ENCODE measurements at places on chromosomes 1 and 21.

DNA sequence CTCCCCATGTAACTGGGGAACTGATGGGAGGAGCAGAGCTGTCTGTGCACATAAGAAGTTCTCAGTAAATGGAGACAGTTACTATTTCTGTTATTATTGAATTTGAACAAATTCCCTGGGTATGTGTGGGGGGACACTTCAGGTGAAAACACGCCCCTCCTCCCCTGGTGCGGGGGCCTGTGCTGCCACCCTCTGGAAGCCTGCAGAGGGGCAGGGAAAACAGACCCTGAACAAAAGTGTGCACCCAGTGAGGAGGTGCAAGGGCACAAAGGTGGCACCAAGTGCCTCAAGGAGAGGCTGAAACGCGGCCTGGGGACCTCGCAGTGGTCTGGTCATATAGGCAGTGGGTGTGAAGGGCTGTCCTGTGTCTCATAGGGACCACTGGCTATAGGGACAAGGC lies 18.2 kb upstream of the NADK start:
- DNase-seq: peak; percentile 28

DNA sequence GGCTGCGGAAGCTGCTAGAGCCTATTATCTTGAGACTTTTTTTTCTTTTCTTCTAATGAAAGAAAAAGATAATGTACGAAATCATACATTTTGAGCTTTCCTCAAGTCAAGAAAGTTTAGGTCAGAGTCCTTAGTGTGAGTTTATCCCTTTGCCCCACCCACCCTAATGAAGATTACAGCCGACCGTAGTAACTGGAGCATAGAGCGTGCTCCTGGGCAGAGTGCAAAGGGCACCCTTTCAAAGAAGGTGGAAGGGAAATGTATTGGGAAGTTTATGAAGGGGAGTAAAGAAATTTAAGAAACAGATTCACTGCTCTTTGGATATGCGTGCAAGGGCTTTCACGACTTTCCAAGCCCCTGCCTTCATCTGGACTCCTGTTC lies 17.2 kb downstream of the GNG12 start:
- no peak for DNase-seq

GRCh38 chr1:57881639-57882038 lies 457.8 kb upstream of the DAB1 start:
- no peak for DNase-seq

GRCh38 chr1:216997831-216998230 lies 274.6 kb upstream of the ESRRG start:
- DNase-seq: no peak

DNA sequence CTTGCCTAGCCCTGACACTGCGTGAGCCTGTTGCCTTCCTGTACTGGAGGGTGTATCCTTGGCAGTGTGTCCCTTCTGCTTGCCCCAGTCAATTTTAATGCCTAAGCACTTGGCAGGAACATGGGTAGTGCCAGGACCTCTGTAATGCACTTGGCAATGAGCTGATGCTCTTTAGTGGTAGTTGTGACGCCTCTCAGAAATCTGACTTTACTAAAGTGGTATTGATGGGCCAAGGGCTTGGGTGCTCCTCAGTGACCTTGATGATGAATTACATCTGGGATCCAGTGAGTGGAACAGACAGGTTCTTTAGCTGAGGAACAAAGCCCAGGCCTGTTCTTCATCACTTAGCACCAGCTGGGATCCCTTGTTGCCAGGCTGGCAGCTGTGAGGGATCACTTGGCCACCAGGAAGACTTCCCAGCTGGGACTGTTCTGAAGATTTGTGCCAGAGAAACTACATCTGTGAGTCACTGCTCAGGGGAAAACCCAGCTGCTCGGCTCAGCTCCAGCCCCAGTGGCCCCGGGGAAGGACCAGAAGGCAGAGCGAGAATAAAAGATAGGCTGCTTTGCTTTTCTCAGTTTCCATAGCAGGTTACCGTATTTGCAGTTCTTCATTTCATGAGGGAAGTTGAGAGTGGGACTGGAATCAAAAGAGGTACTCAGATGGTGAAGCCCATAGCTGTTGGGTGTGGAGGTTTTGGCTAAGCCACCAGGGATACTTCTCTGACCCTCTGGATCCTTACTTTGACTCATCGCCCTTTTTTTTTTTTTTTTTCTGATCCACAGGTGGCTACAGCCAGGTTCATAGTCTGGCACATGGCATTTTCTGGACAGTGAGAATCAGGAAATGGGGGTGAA lies 28.5 kb upstream of the KCNA2 start:
- peak; percentile 71 for DNase-seq

GRCh38 chr1:64172458-64172983 lies 30.9 kb upstream of the UBE2U start:
- DNase-seq: no peak

- DNase-seq: no peak
Measured at GRCh38 chr1:23514111-23514679, 16.8 kb downstream of the E2F2 start.

- DNase-seq: no peak
Measured at GRCh38 chr1:42937836-42938644, 20.6 kb downstream of the SLC2A1 start.

GRCh38 chr1:163771637-163772036 lies 449.9 kb downstream of the NUF2 start:
- no peak for DNase-seq

DNA sequence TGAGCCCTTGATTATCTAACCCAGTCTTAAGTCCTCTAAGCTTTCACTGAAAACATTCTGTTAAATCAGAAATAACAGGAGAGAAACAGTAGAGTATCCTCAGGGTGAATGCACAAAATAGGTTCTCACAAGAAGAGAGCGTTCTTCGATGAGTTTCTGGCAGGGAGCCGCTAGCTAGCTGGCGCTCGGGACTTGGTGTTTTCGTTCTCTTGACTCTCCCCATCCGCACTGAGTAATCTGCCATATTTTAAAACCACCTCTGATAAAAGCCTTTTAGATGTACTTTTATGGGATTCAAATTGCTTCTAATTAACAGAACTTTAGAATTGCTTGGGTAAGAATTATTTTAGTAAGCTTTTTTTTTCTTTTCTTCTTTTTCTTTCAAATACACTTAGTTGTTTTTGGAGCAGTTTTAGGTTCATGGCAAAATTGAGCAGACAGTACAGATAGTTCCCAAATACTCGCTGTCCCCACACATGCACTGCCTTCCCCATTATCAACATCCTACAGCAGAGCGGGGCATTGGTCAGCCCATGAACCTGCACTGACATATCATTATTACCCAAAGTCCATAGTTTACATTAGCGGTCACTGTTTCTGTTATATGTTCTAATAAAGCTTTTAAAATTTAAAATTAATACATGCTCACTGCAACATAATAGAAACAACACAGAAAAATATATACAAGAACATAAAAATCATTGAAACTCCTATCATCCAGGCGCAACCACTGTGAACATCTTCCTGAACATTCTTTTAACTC lies 35.4 kb downstream of the PRDM2 start:
- DNase-seq: no peak

DNA sequence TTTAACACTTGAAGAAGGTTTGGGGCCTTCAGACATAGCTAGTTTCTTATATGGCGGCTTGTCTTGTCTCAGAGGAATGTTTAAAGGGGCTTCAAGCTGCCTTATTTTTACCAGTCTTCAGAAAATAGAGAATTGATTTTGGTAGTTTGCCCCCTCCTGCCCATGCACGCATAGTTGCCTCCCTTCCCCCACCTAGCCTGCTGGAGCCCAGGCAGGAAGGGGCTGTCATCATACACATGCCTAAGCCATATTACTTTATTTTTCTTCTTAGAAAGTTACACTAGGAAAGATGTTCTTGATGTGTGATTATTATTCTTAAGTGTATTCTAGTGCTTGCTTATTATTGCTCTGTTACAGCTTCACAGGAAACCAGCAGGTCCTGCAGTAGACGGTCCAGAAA lies 18.3 kb downstream of the PBX1 start:
- no peak for DNase-seq

DNA sequence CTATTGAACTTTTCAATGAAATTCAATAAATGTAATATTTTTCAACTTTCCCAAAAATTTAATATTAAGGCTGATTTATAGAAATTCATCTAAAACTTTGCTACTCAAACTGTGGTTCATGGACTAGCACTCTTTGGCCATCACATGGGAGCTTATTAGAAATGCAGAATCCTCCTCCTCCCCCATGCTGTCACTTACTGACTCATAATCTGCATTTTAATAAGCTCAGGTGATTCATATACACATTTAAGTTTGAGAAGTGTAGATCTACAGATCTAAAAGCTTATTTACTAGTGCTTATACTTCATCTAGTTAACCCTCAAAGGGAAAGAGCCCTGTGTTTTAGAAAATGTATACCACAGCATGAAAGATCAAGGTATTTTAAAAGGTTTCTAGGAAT lies 84.3 kb downstream of the HS2ST1 start:
- no peak for DNase-seq

- DNase-seq: no peak
Measured at GRCh38 chr21:14361958-14362357, 21.0 kb downstream of the HSPA13 start.

DNA sequence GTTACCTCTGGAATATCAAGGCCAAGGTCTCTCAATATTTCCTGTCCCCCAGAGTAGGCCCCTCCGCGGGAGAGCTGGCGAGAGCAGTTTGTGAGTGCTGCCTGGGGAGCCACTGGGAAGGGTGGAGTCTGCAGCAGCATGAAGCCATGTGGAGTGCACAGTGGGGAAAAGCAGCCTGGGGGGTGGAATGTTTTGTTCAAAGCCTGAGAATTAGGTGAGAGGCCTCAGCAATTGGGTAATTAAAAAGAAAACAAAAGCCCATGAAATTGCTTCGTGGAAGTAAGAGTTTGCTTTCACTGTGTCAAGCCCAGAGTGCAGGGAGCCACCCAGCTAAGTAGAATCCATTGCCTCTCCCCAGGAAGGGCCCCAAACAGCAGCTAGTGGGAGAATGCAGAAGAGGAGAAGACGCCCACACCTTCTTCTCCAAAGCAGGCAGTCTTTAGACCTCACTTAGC lies 30.2 kb upstream of the DISC1 start:
- no peak for DNase-seq

DNA sequence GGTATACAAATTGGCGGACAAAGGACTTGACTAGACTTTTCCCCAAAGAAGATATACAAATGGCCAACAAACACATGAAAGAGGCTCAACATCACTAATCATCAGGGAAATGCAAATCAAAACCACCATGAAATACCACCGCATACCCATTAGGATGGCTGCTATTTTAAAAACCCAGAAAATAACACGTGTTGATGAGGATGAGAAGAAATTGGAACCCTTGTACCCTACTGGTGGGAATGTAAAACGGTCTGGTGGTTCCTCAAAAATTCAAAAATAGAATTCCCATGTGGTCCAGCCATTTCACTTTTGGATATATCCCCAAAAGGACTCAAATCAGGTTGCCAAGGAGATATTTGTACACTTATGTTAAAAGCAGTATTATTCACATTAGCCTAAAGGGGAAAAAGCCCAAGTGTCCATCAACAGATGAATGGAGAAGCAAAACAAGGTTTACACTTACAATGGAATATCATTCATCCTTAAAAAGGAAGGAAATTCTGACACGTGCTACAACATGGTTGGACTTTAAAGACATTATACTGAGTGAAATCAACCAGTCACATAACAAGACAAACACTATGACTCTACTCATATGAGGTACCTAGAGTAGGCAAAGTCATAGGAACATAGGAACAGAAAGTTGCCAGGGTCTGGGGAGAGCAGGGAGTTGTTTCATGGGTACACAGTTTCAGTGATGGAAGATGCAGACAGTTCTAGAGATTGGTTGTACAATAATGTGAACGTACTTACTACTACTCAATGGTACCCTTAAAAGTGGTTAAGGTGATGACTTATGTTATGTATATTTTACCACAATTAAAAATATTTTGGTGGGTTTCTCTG lies 17.0 kb downstream of the CD34 start:
- DNase-seq: no peak

DNA sequence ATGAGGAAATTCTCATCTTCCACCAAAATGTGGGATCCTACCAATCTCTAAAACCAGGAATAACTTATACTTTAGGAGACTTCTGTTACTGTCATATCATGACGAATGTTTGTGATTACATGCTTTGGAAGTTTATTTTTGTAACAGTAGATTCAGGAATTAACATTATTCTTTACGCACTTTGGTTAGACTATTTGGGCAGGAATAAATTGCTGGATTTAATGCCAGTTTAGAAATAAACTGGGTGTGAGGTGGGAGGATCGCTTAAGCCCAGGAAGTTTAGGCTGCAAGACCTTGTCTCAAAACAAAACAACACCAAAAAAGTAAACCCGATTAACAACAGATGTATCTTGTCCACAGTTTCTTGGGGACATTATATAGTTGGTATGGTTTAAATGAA lies 52.1 kb downstream of the MIGA1 start:
- no peak for DNase-seq

GRCh38 chr1:183234660-183235476 lies 48.8 kb downstream of the LAMC2 start:
- no peak for DNase-seq

GRCh38 chr1:206769304-206769731 lies 1.3 kb upstream of the IL19 start:
- peak; percentile 26 for DNase-seq

GRCh38 chr1:19398309-19398760 lies 86.2 kb downstream of the SLC66A1 start:
- DNase-seq: no peak

GRCh38 chr1:209417761-209418160 lies 165.8 kb upstream of the CAMK1G start:
- DNase-seq: no peak

DNA sequence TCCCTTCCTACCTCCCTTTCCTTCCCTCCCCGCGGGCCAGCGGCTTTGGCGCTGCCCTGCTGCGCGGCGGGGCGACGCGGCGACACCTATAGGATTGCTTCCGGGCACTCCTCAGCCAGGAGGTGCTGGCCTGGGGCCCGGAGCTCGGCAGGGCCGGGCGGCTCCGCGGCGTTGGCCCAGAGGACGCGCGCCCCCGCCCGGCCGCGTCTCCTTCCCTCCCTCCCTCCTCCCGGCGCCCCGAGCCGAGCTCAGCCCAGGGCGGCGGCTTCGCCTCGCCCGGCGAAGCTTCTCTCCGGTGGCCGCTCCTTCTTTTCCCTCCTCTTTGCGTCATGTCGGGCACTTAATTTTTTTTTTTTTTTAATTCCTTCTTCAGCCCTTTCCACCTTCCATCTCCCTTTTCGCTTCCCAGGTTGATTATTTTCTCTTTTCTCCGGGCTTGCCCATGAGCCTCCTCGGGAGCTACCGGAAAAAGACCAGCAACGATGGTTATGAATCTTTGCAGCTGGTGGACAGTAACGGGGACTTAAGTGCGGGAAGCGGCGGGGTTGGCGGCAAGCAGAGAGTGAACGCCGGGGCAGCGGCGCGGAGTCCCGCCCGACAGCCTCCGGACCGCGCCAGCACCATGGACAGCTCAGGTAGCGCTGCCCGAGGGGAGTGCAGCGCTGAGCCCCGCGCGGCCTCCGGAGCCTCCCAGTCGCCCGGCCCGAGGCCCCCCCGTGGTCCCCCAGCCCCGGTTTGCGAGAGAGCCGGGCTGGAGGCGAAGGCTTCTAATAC lies at the start of gene DNAJC6:
DNAJC6 (plus strand) TSS at position 240 of the 774 bp plus-strand sequence; CDS start at position 443, 203 bp downstream.
- peak; percentile 8 for DNase-seq

DNA sequence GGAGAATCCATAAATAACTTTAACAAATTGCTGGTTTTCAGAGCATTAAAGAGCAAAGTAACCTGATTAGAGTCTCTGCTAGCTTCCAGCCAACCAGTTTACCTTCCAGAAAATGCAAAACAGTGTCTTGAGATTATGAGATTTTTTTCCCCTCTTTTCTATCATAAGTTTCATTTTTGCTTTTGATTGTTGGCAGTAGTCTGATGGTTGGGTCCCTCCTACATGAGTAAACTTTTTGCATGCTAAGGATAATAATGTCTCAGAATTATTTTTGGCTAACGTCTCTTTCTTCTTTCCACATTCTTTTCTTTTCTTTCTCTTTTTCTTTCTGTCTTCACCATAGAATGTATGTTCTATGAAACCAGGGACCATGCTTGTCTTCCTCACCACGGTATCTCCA lies 6.3 kb upstream of the ADAMTS5 start:
- no peak for DNase-seq
